Amygdala (tissue), 56 donors: ENCODE measurements at places on chromosomes 1 and 21.

DNA sequence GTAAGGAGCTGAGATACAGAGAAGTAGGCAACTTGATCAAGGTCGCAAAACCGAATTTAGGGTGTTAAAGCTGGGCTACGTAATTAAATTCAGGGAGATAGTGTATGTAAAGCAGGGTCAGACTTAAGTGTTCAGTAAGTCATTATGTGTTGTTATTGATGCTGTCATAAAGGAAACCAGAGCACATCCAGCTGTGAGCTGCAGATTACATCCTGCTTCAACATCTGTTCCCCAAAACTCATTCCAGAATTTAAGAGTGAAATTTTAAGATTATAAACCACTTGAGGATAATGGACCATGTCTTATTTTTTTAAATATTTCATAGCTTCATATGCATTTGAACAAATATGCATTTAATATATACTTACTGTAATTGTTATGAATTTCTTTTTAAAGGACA, 49.7 kb downstream of the IVNS1ABP start:
- no peak for DNase-seq

DNA sequence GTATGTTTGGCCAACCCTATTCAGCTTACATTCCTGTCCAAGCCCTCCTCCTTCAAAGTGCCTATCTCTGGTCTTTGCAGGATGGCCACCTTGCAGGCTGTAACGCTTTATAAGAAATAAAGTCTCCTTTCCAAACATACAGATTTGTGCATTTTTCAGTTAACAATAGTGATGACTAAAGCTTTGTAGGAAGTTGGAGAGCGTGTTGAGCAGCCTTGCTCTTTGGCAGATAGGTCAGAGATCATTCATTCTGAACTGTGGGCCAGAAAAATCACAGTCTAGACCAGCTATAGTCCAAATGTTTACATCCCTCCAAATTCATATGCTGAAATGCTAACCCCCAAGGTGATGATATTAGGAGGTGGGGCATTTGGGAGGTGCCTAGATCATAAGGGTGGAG, 34.0 kb upstream of the FAM89A start:
- no peak for DNase-seq

DNA sequence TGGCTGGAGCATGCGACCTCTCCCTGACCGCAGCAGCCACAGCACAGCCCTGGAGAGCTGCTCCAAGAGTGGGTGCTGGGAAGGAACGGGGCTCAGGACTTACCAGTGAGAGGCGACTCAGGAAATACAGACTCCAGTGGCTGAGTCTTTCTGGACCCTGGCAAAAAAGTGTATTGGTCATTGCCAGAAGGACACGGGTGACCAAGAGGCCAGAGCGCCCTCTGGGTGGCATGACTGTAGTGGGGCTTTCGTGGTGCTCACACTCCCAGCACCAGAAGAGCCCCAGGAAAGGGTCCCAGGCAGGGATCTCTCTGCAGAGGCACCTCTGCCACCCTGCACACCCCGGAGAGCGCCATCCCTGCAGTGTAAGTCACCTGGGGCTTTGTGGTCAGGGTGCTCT, 8.9 kb upstream of the PRDM16 start:
- DNase-seq: no peak

DNA sequence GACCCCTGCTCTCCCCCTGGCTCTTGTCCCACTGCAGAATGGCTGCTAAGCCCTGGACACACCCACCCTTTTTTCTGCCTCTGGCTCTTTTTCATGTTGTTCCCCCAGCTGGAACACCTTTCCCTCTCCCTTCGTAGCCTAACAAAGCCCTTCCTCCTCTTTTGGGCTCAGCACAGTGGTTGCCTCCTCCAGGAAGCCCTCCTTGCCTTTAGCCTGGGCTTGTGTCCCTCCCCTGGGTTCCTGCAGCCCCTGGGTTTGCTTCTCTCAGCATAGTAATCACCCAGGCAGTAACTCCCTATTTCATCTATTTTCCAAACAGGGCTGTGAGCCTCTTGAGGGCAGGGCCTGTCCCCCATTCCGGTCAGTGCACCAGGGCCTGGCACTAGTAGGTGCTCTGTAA, 19.8 kb upstream of the ACTL8 start:
- DNase-seq: no peak

DNA sequence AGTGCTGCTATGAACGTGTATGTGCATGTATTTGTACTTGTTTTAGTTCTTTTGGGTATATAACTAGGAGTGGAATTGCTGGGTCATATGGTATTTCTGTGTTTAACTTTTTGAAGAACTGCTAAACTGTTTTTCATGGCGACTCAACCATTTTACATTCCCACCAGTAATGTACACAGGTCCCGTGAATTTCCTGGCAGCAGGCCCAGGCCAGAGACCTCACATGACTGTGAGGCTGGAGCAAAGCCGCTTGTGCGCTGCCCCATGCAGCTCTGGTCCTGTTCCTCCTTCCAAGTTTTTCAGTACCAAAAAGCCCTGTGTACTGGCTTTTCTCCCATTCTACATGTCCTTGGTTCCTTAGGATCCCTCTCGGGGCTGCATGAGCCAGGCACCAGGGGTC, 29.6 kb downstream of the ACOT11 start:
- peak; percentile 9 for DNase-seq

- no peak for DNase-seq
Observed at GRCh38 chr1:184393962-184394361, 7.1 kb downstream of the C1orf21 start.

DNA sequence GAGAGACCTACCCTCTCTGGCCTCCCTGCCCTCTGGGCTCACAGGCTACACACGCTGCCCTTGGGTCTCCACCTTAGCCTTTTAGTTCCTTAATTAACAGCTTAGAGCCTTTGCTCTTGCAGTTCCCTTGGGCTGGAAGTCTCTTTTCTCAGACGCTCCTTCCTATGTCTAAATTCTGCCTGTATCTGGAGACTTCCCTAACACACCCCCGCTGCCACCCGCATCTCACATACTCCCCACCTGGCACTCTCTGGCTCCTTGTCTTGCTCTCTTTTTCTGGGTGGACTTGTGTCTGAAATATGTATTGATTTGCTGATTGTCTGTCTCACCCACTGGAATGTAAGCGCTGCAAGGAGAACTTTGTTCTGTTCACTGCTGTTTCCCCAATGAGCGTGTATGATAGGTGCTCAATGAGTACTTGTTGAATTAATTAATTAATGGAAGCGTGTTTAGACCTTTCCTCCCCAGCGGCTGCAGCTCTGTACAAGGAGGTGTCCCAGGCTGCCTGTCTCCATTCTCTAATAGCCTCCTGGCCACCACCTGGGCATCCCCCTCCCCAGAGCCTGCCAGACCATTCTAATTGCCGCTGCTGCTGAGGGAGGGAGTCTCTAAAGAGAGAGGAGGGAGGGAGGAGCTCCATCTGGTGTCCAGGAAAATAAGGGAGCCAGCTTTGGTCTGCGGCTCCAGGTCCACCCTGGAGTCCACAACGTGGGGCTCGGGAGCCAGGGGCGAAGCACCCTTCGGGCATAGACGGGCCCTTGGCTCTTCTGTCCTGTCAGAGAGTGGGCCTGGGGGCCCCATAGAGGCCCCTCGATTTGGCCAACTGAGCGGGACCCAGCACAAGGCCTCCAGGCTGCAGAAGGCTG, 95.4 kb downstream of the RNF220 start:
- peak; percentile 55 for DNase-seq

DNA sequence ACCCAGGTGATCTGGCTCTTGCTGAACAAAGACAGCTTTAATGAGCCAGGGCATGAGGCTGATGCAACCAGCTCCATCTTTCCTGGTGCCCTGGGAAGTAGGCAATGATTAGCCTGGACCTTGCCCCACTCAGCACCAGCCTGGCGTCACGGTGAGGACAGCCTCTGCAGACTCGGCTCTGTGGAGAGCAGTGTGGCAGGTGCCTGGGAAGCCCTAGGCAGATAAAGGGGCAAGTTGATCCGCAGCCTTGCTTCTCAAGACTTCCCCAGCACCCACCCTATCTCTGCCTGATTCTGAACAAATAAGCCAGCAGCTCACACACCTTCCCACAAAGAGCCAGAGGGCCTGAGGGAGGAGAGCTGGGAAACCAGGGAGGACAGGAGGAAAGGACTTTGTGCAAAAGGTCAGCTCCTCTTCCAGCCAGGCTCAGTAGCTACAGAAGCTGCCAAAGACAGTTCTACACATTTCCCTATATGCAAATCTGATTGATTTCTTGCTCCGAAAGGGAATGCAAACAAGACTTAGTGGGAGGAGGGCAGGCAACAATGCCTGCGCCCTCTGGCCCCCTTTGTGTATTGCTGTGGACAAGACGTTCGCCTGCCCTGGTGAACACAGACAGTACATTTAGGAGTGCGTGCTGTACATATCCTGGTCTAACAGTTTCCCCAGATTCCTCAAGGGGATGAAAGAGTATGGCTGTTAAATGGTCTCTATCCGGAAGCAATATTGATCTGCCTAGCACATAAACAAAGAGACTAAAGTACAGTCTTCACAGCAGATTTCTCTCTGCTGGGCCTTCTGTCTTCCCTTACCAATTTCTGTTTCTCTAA, 63.8 kb downstream of the BCAR3 start:
- DNase-seq: no peak

GRCh38 chr1:224168859-224169380, 14.1 kb upstream of the DEGS1 start:
- no peak for DNase-seq

DNA sequence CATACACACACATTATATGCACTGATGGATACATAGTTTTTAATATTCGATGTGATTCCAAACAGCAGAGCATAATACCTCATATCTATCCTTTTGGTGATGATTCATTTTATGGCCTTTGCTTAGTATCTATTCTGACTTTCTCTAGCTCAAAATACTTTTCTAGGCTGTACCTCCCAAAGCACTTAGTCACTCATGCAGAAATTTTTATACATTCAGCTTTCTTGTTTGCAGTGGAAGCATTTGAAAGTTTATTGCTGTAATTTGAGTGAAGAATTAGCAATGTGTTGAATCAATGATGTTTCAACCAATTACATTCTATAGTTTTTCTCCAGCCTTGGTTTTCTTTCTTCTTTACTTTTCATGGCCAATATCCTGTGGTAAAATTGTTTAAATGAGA, 66.7 kb downstream of the LBR start:
- DNase-seq: no peak

GRCh38 chr1:198880818-198881597, 242.2 kb downstream of the PTPRC start:
- no peak for DNase-seq

DNA sequence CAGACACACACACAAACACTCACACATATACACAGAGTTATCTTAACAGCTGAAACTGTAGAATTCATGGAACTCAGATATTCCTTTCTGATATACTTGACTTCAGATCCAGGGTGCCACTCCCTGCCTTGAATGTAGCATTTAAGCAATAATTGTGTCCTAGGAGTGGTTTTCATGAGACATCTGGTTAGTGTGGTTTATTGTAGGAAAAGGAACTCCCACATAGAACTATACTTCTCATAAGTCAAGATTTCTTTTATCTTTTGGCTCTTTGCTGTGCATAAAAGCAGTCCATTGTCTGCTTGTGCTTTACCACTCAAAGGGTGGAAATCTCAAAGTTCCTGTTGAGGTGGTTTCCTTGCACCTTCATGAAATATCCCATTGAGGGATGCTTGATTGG, 272.6 kb upstream of the SGIP1 start:
- DNase-seq: no peak

GRCh38 chr1:113672491-113672890, 86.8 kb downstream of the PHTF1 start:
- no peak for DNase-seq

DNA sequence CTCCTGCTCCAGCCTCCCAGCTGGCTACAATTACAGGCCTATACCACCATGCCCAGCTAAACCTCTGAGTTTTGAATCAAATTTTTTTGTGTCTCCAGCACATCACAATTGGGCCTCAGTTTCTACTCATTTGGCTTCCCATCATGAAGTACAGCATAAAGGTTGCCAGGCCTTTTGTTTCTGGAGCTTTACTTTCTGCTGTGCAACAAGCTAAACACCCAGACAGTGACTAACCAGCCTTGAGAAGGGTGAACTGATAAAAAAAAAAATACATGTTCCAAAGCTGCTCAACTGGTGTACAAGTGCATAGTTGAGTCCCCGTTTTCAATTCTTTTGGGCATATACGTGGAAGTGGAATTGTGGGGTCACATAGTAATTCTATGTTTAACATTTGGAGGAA, 25.1 kb downstream of the TIAM1 start:
- DNase-seq: no peak

GRCh38 chr1:25216123-25216522, 16.2 kb downstream of the SYF2 start:
- DNase-seq: no peak

- DNase-seq: no peak
Observed at GRCh38 chr1:58816747-58817221, 32.9 kb upstream of the JUN start.

DNA sequence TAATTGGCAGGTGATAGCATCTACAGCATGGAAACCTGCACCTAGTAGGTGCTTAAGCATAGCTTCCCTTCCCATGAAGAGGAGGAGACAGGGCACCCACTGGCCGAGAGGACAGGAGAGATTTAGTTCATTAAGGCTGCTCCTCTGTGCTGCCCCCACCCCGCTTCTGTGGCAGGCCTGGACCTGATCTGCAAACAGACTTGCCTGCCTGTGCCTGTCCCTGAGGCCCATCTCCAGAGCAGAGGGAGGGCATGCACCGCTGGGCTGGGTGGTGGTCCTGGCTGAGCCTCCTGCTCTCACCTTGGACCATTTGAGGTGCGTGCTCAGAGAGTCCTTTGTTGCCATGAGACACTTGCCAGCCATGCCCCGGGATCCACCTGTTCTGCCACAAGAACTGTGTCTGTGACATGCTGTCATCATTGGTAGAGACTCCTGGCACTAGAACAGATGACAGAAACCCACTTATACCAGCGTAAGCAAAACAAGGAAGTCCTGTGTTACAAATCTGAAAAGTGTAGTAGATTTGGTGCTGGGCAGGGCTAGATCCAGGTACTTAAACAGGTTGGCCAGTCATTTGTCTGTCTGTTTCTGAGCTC, 55.6 kb downstream of the PTPRF start:
- DNase-seq: no peak

GRCh38 chr1:6033986-6034749, 11.5 kb upstream of the KCNAB2 start:
- DNase-seq: peak; percentile 60

DNA sequence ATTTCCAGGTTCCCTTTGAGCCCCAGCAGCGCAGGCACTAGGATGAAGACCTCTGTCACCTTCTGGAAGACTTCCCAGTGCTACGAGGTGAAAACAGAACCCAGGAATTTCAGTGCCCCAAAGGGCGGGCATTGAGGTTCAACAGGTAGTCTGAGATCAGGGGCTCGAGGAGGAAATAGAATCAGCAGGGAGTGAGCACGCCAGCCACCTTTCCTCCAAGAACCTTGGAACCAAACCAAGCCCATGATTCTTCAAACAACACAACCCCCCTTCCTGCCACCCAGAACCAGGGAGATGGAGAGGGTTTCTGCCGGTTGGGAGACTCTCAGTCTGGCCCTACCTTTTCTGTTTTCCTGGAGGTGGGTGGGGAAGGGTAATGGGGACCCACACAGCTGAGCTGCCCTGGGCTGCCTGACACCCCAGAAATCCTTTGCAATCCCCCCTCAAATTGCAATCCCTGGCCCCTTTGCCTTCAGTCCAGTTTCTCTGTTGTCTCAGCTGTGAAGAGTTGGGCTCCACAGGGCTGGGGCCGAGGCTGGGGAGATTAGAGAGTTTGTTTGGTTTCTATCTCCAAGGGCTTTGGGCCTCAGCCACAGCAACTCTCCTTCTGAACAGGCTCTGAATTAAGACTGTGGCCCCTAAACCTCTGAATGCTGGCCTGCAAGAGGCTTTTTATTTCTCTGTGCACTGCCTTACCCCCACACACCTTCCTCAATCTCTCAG, 11.9 kb downstream of the SLC41A1 start:
- no peak for DNase-seq
